ENCODE measurements at places on chromosomes 7 and 10.

DNA sequence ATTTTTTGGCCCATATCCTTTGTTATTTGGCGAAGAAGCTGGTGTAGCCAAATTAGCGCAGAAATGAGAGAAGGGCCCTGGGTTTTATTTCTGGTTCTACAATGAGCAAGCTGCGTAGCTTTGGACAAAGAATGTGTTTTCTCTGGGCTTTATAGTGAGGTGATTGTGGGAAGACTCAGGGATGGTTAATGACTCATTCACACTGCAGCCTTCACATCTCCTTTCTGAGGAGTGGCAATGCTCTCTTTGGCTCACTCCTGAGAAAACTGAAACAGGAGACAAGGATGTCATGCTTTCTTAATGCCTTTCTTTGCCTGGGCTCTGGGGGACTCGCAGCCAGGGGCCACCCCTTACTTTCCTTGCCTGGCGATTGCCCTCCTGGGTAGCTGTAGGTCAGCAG lies 271.0 kb upstream of the PODXL start:
- DNase-seq = no peak

GRCh38 chr10:130065251-130065650 lies 45.4 kb downstream of the C10orf143 start:
- no peak for DNase-seq

DNA sequence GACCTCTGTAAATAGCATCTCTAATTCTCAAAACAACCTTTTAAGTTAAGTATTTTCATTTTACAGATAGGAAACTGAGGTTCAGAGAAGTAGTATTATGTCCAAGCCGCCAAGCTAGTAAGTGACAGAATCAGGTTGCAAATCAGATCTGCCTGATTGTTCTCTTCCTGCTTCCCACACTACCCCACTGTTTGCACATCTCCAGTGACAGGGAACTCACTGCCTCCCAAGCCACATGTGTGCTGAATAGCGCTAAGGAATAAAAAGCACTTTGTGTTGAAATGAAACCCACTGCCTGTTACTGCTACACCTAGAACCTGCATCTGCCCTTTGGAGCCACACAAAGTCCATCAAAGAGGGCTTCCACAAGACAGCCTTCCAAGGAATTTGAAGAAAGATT lies 45.1 kb upstream of the WDR11 start:
- no peak for DNase-seq

DNA sequence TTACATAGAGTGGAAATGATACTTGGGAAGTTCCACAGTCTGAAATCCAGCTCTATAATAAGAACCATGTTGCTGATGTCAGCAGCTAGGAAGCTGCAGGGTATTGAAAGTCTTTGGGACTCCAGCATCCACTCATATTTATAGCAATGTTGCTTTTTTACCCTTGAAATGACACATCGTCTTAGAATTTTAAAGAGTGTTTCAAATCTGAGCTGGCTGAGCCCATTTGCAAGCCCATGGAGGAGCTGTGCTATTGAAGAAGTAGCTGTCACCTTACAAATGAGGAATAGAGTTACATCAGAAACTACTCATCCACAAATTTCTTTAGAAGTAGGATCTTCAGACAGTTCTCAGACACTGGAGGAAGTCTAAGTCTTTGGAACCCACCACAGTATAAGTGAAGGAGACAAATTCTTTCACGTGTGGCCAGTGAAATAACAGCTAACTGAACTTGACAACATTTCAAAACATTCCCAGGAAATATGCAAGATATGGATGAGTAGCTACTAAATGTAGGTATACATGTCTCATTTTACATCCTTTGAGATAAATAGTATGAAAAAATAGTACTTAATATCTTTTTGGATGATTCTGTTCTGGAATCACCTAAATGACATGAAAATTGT lies 203.6 kb downstream of the ZNF365 start:
- no peak for DNase-seq

DNA sequence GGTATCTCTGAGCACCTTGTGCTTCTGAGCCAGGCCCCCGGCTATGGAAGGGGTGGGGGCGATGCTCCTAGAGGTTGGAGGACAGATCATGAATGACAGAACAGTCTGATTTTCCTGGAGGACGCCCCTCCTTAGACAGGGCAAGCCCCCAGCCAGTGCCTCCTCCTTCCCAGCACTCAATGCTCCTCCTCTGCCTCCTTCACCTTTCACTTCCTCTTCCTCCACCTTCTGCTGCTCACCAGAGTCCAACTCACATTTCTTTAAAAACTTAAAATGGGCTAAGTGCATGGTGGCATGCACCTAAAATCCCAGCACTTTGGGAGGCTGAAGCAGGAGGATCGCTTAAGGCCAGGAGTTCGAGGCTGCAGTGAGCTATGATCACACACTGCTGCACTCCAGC lies 71.1 kb upstream of the CUX1 start:
- DNase-seq = no peak

- DNase-seq = no peak
Measured at GRCh38 chr7:139648391-139648861, 124.9 kb downstream of the CLEC2L start.

DNA sequence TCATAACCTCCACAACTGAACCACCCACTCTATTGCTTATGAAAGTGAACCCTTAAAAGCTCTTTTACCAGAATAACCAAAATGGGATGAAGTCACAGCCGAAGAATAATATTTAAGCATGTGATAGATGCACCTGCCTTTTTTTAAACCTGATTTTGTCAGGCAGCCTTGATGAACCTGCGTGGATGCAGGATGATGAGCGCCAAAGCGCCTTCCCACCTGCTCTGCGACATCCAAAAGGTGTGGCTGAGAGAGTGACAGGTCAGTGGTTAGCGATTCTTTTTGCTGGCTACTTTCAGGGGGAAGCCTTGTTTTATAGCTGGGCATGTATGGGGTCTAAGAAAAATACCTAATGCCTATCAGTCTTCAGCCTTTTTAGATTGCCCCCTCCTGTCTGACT lies 157.8 kb downstream of the FANK1 start:
- no peak for DNase-seq

DNA sequence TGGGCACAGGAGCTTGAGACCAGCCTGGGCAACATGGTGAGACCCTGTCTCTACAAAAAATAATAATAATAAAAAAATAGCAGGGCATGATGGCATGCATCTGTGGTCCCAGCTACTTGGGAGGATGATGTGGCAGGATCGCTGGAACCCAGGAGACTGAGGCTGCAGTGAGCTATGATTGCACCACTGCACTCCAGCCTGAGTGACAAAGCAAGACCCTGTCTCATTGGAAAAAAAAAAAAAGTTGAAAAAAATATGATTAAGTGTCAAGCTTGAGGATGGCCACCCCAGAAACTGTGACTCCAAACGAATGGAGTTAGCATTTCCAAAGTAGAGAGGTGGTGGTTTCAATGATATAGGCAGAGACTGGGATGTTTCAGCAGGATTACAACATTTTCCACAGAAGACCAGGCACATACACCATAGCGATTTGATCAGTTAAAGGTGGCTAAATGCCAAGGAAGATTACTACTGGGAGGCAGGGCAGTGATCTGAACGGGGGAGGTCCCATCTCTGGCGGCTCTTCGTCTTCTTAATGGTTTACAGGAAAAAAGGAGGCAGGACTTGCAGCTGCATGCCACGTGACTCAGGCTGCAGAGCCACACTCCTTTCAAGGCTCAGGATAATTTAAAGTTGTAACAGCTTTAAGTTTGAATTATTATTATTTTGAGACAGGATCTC lies 250.6 kb upstream of the GALNT17 start:
- DNase-seq = no peak

GRCh38 chr7:78222001-78222751 lies 423.6 kb downstream of the PHTF2 start:
- no peak for DNase-seq

- no peak for DNase-seq
Measured at GRCh38 chr10:73998929-73999691, 1.2 kb downstream of the VCL start.

GRCh38 chr10:44467090-44467489 lies 82.2 kb upstream of the CXCL12 start:
- DNase-seq = no peak

DNA sequence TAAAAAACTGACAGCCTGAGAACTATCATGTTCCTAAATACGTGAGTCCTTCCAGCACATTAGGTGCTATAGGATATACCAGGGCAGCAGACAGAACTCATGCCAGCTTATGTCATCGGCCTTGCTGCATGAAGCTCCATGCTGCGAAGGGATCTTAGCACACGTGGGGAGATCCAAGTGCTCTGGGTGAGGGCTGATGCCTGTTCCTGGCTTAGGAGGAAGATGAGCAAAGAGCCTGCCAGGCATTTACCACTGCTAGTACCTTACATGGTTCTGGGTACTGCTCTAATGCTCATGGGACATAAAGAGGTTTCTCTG lies 43.2 kb downstream of the SVIL start:
- no peak for DNase-seq

DNA sequence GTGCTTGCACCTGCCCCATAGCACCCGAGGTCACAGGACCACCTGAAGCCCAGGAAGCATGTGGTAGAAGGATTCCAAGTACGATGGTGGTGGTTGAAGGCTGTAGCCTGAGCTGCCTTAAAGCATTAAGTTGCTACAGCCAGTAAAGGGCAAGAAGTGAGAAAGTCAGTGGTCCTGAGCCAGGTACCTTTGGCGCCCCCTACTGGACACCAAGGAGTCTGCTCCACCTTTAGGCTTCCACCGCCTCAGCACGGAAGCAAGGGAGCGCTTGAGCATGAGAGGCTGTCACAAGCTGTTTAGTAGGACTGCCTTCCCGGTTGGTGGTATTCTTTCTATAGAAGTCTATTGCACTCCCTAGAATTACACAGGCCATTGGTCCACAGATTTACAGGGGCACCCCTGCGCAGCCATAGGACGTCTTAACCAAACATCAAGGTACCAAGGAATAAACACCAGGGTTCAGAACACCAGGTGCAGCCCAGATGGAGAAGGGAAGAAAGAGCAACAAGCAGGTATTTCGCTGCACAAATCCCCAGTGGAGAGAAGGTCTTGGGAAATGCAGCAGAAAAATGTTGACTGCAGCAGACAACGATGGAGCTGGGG lies 2.2 kb downstream of the CRTAC1 start:
- DNase-seq = peak; percentile 49

GRCh38 chr10:124179308-124180043 lies 86.1 kb upstream of the CHST15 start:
- no peak for DNase-seq

DNA sequence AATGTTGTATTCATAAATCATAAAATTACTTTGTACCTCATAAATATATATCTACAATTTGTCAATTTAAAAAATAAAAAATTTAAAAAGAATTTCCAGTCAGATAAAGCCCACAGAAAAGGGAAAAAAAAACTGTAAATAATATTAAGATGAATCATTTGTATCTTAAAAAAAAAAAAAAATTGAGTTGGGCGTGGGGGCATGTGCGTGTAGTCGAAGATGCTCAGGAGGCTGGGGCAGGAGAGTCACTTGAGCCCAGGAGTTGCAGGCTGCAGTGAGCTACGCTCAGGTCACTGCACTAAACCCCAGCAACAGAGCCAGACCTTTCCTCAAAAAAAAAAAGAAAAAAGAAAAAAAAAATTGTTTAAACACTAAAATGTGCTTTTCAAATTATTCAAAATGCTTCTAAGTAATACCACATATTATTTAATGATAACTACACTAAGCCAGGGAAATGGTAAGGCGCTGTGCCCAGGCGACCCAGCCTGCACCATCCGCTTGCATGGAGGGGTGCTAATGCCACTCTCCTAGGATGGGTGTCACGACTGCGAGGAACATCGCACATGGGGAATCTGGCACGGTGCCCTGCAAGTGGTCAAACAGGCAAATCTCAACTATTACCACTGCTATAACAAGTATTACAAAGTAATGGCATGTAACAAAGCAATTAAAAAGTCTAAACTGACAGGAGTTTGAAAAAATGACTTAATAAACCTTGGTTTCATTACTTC lies 15.4 kb downstream of the GLUD1 start:
- DNase-seq = no peak

- DNase-seq = no peak
Measured at GRCh38 chr7:50832744-50833143, 50.0 kb upstream of the GRB10 start.

DNA sequence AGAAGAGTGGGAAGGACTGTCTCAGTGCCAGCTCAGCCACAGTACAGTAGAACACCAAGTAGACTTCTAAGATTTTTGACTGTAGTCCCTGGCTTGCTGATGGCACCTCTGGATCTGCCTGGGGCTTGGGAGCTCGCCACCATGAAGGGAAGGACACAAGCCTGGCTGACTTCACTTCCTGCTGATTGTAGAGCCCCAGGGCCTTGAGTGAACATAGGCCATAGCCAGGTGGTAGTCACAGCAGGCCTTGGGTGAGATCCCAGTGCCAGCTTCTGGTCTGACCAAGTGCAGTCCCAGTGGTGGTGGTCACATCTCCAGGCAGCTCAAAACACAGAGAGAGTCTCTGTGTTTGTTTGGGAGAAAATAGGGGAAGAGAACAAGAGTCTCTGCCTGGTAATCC lies 57.6 kb upstream of the HBP1 start:
- no peak for DNase-seq

DNA sequence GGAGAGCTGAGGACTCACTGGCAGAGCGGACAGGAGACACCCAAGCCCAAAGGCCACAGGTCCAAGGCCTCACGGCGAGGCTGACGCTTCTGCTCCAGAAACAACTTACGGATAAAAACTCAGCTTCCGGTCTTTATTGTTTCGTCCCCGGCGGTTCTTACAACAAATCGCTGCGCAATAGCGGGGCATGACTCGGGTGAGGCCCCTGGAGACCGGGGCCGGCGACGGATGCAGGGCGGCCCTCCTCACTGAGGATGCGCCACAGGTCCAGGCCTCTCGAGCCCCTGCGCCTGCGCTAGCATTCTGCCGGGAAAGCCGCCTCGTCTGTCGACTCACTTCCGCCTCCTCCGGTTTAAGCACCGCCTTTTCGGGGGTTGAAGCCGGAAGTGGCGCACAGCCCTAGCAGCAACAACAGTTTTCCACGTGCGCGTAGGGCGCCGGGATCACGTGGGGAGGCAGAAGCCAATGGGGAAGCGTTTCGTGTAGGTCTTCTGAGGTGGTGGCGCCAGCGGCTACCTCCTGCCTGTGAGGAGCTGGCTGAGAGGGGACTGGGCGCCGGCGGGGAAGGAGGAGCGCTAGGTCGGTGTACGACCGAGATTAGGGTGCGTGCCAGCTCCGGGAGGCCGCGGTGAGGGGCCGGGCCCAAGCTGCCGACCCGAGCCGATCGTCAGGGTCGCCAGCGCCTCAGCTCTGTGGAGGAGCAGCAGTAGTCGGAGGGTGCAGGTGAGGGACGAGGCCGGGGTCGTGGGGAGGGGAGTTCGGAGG lies at the start of the genes DNAJB9 and THAP5:
DNAJB9 (plus strand) TSS at position 494 of the 765 bp plus-strand sequence. CDS start 1,853 bp downstream, outside the sequence.
THAP5 (minus strand) TSS at position 326 of the 765 bp plus-strand sequence; CDS start at position 189, 137 bp downstream.
- DNase-seq = peak; percentile 99

DNA sequence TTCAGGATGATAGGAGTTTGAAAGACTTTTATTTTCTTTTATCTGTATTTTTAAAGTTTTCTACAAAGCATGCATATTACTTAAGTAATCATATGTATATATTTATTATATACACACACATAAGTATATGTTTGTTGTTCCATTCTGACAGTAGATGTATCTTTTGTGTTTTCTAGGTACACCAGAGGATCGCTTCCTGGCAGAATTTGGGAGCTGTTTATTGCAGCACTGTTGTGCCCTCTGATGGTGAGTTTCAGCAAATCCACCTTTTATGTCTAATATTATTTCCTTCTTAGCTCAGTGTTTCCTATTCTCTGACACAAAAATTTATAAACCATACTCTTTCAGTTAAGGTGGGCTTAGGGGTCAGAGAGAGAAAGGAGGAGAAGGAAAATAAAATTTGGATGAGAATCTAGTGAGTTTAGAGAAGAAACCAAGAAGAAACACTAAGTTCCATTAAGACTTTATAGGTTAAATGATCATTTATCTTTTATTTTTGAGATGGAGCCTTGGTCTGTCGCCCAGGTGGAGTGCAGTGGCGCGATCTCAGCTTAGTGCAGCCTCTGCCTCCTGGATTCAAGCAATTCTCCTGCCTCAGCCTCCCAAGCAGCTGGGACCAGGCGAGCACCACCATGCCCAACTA lies 59.2 kb upstream of the OIT3 start:
- DNase-seq = peak; percentile 25

- no peak for DNase-seq
Measured at GRCh38 chr7:37095122-37095521, 353.5 kb downstream of the ELMO1 start.

Data from activated CD8-positive, alpha-beta memory T cell treated with anti-CD3 and anti-CD28 coated beads, Interleukin-2, amount 50 U/mL, for 4 hours (primary cell).